ENCODE measurements at places on chromosomes 7 and 10. TPM values are rescaled to one million over a fixed set of nuclear protein-coding genes. Genes with fewer than 3 reads are reported as not detected.

- no peaks in the 10 kb centered on the region for H3K27me3 ChIP-seq
- no peak overlapping the region for H3K4me3 ChIP-seq
- H3K4me1 ChIP-seq = peaks cover 37% of the 10 kb centered on the region
- no peaks in the 10 kb centered on the region for H3K36me3 ChIP-seq
- no peak overlapping the region for H3K27ac ChIP-seq
Measured at GRCh38 chr7:29192811-29193210, 1.8 kb upstream of the CHN2 start.

GRCh38 chr7:23232966-23233365 is 13.6 kb upstream of the GPNMB start:
- no peak overlapping the region for H3K4me3 ChIP-seq
- H3K27ac ChIP-seq = no peak overlapping the region
- H3K4me1 ChIP-seq = no peaks in the 10 kb centered on the region
- no peaks in the 10 kb centered on the region for H3K27me3 ChIP-seq
- H3K36me3 ChIP-seq = no peaks in the 10 kb centered on the region

GRCh38 chr7:151856098-151856497 is 20.8 kb downstream of the PRKAG2 start:
- H3K27me3 ChIP-seq = no peaks in the 10 kb centered on the region
- H3K4me3 ChIP-seq = no peak overlapping the region
- H3K27ac ChIP-seq = no peak overlapping the region

Gene PPP1R3A
- not detected for total RNA-seq

DNA sequence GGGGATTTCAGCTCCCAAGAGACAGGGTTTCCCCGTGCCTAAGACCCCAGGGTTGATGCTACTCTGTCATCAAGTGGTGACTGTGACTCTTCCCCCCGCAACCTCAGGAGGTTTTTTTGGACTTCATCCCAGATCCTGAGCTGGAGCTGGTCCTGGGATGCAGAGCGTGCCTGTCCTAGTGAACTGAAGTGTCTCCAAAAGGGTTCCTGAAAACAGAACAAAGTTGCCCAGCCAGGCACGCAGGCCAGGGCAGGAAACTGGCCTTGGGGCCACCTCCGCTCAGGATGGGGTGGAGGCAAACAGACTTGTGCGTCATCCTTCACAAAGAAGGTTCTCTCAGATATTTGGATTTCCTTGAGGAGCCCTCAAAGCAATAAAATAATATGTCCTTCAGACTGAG is 118.9 kb downstream of the ITIH5 start:
- no peak overlapping the region for H3K27ac ChIP-seq
- no peaks in the 10 kb centered on the region for H3K36me3 ChIP-seq
- H3K4me1 ChIP-seq = no peaks in the 10 kb centered on the region
